ENCODE measurements at places on chromosomes 12 and 14.

GRCh38 chr12:109382031-109382430 is 34.3 kb downstream of the MYO1H start:
- no peak for DNase-seq

GRCh38 chr12:42605685-42606084 is 16.1 kb upstream of the PRICKLE1 start:
- DNase-seq, result no peak

GRCh38 chr14:89720076-89720687 is 234.3 kb downstream of the EFCAB11 start:
- no peak for DNase-seq

GRCh38 chr14:68584786-68585185 is 208.1 kb downstream of the ZFP36L1 start:
- DNase-seq, result no peak

GRCh38 chr12:125773033-125773640 is 707.9 kb downstream of the AACS start:
- no peak for DNase-seq

DNA sequence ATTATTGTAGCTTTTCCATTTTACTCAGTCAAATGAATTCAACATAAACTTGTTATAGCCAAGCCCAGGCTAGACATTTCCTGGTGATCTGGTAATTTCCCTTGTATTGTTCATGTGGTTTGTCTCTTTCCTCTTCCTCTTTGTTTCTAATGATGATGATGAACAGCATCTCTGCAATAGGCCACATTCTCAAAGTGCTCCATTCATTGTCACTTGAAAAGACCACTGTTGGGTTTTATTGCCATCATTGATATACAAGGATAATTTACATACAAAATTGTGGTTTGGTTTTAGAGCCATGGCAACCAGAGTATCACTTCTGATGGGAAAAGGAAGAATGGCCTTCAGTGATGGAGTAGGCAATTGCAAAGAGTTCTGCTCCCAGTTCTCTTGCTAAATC is 379.3 kb downstream of the RGS6 start:
- no peak for DNase-seq

GRCh38 chr14:103315351-103315911 is 18.6 kb upstream of the EIF5 start:
- peak; percentile 94 for DNase-seq

GRCh38 chr12:124939421-124940142 is 25.1 kb upstream of the UBC start:
- peak; percentile 97 for DNase-seq

- peak; percentile 27 for DNase-seq
These were observed 505.4 kb downstream of the LRFN5 start for GRCh38 chr14:42112108-42112507.

Measured in cardiac fibroblast (primary cell).